ENCODE measurements at places on chromosomes 1 and 21.

- no peak for DNase-seq
Measured at GRCh38 chr1:213425376-213426030, 374.5 kb downstream of the RPS6KC1 start.

- no peak for DNase-seq
Measured at GRCh38 chr1:77649127-77649526, 33.3 kb downstream of the ZZZ3 start.

- no peak for DNase-seq
Measured at GRCh38 chr21:33395891-33396331, 7.3 kb upstream of the IFNGR2 start.

GRCh38 chr1:156502894-156503697 lies 2.5 kb upstream of the MEF2D start:
- peak; percentile 75 for DNase-seq

- no peak for DNase-seq
Measured at GRCh38 chr1:48033495-48034045, 36.4 kb upstream of the TRABD2B start.

GRCh38 chr1:25556791-25557476 lies 13.5 kb downstream of the LDLRAP1 start:
- DNase-seq, result no peak

DNA sequence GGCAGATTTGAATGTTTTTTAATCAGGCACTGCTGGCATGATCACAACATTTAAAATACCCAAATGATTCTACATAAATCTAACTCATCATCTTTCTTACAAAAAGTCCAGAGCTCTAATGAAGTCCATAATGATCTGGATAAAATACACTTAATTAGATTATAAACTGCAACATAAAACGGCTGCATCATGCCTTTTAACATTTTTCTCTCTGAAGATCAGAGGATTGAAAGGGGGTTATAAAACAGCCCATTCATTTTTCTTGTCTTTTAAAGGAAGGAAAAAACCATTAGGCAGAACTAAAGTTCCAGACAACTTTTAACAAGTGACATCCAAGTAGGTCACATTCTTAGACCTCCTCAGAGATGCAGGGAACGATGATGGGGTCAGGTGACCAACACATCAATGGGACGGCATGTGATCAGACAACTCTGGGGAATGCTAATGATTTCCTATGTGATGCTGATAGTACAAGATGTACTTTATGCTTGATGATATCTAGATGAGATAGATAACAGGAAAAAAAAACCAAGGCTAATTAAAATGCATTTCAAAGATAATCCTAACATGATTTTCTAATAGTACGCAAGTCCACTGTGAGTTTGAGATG lies 455.1 kb downstream of the SMYD3 start:
- no peak for DNase-seq

DNA sequence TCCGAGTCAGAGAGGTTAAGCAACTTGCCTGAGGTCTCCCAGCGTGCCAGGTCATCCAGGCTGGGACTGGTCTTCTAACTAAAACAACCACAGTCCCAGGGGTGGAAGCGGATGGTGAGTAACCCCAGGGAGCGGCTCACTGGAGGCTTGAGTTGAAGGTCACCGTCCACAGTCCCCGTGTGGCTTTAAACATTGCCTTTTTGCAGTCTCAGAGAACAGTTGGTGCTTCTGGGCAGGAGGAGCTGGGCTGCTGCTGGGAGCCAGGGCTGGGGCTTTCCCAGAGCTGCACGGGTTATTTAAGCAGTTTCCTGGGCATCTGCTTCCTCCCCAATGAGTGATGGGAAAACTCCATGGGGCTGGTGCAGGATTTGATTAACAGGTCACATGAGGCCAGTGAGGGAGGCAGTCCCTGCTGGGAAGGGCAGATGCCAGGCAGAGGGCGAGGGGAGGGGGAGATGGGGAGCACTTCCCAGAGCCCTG lies 12.3 kb downstream of the ARHGEF10L start:
- DNase-seq, result no peak

GRCh38 chr1:201739492-201740085 lies 89.4 kb upstream of the IPO9 start:
- DNase-seq, result no peak

- peak; percentile 54 for DNase-seq
Measured at GRCh38 chr1:94599095-94599813, 57.7 kb upstream of the F3 start.

- no peak for DNase-seq
Measured at GRCh38 chr1:231465051-231465450, 43.0 kb upstream of the EGLN1 start.

DNA sequence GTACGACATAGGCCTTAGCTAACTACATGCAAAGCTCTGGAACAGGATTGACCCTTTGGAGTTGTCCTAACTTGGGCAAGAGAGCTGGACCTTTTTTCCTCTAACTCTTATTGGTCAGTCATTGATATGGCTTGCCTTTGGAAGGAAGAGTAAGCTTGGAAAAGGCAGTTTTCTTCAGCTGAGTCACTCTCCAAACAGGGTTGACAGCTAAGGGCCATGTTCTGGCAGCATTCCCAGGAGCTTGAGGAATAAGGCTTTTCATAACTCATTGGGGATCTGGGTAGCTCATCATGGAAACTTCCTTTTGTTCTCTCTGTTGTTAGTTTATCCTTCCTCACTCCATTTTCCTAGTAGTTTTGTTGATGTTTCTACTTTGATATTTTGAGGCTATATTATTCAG lies 14.5 kb upstream of the ERRFI1 start:
- DNase-seq, result no peak

- DNase-seq, result no peak
Measured at GRCh38 chr1:119603695-119604094, 44.4 kb downstream of the ZNF697 start.

DNA sequence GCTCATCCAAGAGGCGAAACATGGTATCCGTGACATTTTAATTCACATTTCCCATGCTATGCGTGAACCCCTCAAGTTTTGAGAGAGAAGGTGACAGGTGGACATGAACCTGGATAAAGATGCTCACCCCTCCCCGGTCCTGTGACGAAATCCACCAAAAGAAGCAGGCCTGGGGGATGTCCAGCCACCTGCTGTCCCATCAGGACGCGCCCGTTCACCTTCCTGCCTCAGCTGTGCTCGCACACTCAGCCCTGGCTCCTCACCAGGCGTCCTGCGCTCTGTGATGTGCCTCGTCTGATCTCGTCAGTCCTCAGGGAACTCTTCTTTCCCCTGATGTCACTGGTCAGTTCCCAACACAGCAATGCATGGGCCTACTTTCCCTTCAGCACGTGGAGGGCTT lies 10.3 kb downstream of the FHAD1 start:
- peak; percentile 34 for DNase-seq

DNA sequence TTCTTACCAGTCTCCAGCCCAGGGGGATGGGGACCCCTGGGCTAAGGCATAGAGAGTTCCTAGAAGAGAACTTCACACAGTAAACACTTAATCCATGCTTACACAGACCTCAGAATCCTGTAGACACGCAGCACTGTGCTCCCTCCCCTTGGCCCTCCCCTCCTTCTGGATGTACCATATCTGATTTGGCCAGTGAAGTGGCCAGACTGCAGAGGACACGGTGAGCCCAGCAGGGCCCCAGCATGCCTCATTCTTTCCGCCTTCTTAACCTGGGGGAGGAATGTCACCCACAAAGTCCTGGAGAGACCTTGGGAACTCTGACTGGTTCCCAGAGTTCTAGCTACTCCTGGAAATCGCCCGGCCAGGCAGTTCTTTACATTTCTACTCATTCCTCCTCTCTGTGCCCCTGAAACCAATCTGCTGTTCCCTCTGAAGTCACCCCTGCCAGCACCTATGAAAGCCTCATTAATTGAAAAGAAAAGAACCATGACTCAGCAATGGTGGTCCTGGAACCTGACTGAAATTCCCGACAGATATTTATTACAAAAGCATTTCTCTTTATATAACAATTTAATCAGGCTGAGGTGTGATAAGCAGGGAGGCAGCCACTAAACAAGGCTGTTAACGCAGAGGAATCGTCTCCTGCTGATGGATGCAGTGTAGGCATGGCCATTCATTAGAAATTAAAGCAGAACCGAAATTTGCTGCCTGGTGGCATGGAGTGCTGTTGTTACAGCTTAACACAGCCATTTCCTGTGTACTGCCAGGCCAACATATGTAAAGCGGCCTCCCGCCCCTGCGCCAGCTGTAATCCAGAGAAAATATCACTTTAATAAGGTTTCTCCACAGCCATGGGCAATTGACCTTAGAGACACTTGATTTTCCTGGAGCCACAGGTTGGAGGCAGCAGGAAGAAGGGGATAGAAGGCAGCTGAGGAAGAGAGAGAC lies 74.6 kb upstream of the KCND3 start:
- DNase-seq, result no peak

GRCh38 chr1:25664357-25665199 lies 48.0 kb downstream of the MAN1C1 start:
- no peak for DNase-seq

DNA sequence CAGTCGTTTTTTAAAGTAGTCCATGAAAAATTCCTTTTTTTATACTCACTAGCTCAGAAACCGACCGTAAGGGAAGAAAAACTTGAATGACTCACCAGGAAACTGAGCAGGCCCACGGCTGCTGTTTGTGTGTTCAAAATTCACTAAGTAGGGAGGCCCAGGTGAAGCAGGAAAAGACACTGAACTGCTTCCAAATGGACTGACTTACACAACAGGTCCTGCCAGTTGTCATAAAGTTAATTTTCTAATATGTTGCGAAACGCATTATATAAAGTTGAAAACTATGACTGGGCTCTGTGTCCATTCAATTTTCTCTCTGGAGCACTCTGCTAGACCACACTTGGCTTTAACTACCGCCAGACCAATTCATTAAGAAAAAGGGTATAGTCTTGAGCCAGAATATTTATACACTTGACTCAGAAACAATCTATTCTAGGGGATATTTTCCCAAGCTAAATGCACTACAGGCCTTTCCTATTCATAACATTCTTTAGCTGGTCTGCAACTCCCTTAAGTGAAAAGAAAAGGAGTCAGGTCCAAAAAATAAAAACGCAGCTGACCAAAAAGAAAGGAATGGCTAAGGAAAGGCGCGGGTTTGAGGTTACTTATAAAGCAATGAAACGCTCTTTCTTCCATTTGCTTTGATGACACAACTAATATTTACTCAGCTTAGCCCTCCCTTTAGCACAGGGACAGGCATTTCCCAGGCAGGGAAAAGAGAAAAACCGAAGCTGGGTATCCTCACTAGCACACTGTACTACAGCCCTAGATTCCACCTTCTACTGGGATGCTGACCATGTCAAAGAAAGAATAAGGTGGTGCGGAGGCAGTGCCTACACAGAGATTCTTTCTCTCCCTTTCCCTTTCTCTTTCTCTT lies 306.3 kb upstream of the ESRRG start:
- no peak for DNase-seq

GRCh38 chr1:61160526-61160925 lies 78.2 kb downstream of the NFIA start:
- no peak for DNase-seq

DNA sequence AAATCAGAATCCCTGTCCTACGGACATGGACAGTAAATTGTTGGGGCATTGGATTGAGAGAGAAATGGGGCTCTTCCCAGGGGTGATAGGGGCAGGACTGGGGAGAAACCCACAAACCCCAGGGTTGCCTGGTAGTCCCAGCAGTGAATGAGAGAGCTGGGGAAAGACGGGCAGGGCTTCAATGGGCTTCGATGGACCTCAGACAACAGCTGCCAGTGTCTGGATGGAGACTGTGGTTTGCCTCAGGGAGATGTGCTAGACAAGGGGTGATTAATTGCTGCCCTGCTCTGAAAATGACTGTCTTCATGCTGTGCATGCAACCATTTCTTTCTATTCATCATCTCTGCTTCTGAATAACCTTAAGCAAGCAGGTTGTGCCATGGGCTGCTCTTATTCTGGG lies 7.4 kb downstream of the GPR25 start:
- no peak for DNase-seq

DNA sequence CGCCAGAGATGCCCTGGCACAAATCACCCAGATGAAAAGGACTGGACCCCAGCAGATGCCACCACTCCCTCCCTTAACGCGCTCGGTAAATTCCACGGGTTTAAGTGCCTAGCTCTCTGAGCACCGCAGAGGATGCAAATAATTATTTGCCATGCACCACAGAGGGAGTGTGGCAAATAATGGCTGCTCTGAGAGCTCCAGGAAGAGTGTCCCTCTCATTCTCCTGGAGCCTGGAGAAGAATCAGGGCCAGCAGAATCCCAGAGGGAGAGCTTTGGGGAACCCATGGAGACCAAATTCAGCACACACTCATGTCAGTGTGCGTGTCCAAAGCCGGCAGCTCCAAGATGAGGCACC lies 667 bp downstream of the HHIPL2 start:
- no peak for DNase-seq

DNA sequence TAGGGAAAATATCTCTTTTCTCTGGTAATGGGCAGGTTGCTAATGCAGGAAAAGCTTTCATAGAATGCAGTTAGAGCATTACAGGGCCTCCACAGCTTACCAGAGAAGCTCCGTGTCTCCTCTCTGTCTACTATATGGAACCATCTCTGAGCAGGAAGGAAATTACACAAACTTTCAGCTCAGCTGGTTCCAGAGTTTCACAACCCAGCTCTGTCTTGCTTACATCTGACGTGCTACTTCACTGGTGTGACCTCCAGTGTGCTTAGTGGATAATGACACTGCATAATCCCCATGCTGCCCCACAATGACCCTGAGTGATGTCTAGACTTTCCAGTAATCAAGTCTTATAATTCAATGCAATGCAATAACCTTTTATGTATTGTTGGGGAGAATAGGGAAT lies 4.3 kb upstream of the FGGY start:
- DNase-seq, result no peak

DNA sequence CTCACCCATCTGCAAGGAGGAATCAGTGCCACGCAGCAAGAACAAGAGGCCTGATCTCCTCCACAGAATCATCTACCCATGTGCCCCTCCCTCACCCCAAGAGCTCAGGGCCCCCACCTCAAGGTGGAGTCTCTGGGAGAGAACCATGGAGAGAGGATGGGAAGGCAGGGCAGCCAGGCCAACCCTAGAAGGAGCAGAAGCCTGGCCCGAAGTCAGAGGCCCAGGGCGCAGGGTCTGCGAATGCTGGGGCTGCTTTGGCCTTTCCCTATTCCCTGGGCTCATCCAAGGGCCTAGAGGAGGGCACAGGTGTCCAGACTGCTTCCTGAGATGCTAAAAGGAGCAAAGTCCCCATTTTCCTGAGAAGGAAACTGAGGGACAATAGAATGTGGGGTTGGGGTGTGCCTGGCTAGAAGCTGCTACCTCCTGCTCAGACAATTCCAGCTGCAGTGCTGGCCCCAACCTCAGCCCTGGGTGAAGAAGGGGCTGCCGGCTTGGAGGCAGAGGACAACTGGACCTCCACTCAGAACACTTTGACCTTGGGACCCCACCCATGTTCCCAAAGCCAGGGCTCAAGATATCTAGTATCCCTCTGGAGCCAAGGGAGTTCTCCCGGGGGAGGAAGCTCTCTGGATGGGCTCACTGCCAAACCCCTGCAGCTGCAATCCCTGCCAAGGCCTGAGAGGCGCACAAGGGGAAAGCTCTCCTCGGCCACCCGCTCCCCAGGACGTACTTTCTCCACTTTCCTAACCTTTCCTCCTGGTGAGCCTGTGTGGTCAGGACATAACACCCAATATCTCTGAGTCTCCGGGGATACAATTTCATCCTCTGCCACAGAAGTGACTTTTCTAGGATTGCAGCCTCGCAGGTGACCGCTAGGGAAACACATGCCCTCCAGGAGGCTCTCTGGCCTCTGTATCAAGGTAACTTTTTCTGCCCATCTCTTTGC lies 16.6 kb upstream of the LEMD1 start:
- no peak for DNase-seq

Measured in H1 (cell line).